CD4-positive, alpha-beta T cell treated with Interleukin-10 for 1 hour (primary cell): ENCODE measurements at places on chromosomes 3 and 15.
A peak's percentile ranks its signal among the peaks of the same experiment; 100 is the strongest.

GRCh38 chr15:81411969-81412633 is 38.1 kb upstream of the TMC3 start:
- no peak for DNase-seq

- peak; percentile 39 for DNase-seq
Measured at GRCh38 chr15:89329329-89330084, 5.1 kb downstream of the POLG start.

DNA sequence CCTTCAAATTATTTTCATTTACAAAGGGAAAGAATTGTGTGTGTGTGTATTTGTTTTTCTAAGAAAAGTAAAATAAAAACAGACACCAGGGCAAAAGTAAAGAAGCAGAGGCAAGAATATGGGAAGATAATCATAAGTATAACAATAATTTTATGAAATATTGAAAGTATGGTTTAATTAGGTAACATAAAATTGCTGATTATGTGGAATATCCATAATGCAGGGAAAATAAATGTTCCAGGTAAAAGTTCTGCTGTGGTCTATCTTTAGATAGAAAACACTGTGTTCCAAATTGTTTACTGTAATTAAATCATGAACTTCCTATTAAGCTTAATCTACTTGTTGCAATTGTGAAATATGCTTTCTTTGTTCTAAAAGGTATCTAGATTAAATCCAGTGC is 25.7 kb upstream of the KCNMB2 start:
- DNase-seq = no peak

GRCh38 chr15:71085809-71086208 is 29.5 kb upstream of the THSD4 start:
- no peak for DNase-seq

DNA sequence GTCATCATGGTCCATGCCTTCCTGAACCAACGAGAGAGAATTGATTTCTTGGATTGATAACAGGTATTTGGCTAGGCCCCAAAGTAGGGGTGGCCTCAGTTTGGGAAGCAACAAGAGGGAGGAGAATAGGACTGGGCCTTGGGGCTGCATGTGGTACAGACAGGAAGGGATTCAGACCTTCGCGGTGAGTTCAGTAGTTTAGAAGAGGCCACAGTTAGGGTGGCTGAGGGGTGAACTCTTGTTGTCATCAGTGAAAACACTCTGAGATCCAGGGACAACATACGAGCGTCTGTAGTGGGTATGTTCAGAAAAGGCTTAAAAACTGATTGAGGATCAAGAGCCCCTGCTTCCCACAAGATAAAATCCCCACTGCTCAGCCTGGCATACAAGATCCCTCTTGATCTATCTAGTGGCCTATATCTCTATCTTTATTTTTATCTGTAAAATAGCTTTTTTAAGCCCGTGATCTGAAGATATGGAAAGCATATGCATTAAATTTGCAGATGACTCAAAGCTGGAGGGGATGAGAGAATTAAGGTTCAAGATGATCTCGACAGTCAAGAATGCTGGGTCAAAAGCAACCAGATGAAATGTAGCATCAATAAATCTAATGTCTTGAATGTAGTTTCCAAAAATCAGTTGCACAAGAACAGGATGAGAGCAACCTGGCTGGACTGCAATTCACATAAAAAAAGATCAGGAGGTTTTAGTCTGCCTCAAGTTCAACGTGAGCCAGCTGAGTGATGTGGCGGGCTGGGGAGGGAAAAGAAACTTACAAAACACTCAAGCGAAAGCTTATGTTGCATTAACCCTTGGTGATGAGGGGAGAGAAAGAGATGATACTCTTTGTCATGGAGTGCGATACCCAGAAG is 221.1 kb upstream of the TLE3 start:
- no peak for DNase-seq

DNA sequence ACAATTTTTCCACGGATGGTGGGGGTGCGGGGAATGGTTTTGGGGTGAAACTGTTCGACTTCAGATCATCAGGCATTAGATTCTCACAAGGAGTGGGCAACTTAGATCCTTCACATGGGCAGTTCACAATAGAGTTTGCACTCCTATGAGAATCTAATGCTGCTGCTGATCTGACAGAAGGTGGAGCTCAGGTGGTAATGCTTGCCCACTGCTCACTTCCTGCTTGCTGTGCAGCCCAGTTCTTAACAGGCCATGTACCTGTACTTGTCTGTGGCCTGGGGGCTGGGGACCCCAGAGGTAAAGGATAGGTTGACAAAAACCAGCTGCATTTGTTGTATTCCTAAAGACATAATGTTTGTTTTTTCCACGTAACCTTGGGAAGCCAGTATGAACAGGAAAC is 16.0 kb downstream of the DZIP3 start:
- DNase-seq = peak; percentile 19

DNA sequence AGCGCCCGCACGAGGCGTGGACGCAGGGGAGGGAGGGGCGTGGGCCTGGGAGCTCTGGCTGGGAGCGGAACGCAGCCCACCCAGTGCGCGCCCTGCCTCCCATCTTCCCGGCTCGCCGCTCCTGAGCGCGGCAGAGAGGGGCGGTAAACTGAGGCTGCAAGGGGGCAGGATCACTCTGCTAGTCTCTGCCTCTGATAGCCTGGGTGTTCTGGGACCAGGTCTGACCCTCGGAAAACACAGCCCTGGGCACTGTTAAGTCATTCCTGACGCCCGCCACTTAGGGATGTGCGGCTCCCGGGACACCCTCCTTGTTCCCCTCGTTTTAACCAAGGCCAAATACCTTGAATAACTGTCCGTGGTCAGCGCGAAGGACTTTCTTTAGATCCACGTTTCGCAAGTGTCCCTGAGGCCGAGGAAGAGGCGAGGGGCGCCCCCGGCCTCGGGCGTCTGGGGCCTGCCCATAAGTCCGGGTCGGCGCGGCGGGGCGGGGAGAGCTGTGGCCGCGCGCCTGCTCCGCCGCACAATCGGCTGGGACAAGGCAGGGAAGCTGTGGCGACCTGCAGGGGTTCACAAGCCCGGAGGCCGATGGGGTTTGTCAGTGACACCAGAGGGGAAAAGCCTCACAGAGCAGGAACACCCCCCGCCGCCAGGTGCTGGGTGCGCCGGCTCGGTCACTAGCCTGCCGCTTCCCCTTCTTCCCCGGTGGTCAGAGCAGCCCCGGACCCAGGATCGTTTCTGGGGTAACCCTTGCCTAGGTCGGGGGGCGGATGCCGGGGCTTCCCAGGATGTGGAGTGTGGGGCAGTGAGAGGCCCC is 1.5 kb downstream of the ITPKA start:
- peak; percentile 40 for DNase-seq

- no peak for DNase-seq
Measured at GRCh38 chr3:117790235-117790987, 1080.8 kb downstream of the TUSC7 start.

DNA sequence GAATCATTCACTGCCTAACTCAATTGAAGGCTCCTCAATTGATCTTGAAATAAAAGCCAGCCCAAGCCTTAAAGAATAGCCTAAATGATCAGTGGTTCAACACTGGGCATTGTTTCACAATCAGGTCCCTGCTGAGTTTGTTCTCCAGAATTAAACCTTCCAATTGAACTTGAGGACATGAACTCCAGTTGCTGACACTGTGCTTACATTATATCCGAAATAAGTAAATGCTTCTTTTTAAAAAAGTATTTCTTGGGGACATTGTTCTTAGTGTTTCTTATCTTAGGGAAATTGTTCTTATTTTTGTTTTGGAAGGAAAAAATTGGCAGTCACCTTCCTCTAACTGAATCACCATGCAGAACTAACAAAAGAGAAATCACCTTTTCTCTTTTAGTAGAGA is 450.2 kb downstream of the RBMS3 start:
- no peak for DNase-seq

DNA sequence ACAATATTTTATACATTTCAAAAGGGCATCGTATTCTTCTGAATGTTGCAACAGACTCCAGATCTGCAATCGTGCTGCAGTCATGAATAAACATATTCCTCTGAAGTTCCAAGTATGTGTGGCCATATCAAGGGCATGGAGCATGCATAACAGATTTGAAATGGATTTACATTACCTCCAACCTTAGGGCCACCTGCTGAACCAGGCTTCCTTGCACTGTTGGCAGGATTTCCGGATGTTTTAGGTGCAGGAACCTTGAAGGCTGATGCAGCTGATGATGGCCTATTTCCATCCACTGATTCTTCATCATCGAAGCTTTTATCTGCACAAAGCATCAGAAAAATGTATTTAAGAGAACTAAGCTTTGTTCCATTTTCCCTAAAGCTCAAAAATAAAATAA is 73.5 kb downstream of the CLASP2 start:
- DNase-seq = no peak

DNA sequence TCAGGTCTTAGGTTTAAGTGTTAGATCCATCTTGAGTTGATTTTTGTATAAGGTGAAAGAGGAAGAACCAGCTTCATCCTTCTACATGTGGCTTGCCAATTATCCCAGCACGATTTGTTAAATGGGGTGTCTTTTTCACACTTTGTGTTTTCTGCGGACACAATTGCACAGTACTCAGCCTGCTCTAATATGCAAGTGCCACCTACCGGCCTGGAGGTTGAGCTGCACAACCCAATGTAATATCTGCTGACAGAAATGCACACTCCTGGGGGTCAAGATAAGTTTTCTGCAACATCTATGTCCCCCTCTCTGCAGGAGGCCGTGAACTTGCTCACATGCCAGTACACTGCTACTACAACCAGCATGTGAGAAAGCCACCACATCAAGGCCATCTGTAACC is 791.9 kb upstream of the ROBO1 start:
- no peak for DNase-seq

- DNase-seq = no peak
Measured at GRCh38 chr15:36696196-36696595, 116.8 kb downstream of the CDIN1 start.

DNA sequence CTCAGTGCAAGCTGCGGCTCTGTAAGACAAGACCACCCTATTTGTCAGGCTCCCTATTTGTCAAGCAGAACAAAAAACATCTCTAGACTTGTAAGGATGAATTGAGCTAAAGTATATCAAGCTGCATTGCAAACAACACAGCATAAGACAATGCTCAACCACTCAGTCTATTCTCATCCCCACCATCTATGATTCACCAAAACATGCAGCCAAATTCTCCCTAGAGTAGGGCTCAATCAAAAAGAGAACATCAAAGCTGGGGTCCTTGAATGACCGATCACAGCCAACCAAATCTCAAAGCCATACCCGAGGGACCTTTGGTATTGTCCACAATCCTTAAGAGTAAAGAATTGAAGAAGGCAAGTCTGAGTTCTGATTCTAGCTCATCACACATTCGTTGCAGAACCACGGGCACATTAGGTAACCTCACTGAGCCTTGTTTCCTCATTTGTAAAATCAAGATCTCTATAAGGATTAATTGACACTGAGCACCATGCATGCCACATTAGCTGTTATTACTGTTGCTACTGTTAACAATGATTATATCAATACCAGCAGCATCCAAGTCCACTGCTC is 31.2 kb downstream of the RFTN1 start:
- no peak for DNase-seq

- DNase-seq = no peak
Measured at GRCh38 chr3:12986031-12986430, 87.2 kb downstream of the IQSEC1 start.

GRCh38 chr3:185866555-185866954 is 41.7 kb upstream of the IGF2BP2 start:
- no peak for DNase-seq

DNA sequence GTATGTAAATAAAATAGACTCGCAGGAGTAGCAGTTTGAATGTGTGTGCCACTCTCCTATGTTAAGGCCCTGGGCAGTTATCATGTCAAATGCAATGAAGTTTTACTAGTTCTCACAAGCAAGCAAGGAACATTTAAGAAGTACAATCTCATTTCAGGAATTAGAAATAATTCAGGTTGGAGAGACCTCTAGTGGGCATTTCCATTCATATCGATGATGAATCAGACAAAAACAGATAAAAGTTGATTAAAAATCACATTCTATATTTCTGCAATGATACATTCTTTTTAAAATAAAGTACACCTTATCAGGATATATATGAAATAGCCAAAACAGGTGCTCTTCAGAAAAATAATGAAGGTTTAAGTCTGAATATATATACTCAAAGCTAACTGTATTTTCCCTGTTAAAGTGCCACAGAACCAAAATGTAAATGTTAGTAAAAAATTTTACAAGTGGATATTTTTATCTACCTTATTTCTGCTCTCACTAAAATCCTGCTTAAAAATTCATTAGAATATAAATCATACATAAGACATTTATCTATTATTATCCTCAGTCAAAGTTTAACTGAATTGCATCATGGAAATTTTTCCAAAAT is 492.4 kb upstream of the FRG2C start:
- DNase-seq = no peak

- no peak for DNase-seq
Measured at GRCh38 chr3:45223889-45224727, 2.0 kb downstream of the TMEM158 start.

- DNase-seq = no peak
Measured at GRCh38 chr3:58628823-58629562, 37.6 kb downstream of the FAM3D start.

- no peak for DNase-seq
Measured at GRCh38 chr3:143612541-143612940, 235.7 kb downstream of the SLC9A9 start.

GRCh38 chr3:188590557-188590956 is 436.6 kb downstream of the LPP start:
- no peak for DNase-seq

- no peak for DNase-seq
Measured at GRCh38 chr3:180762866-180763265, 83.6 kb upstream of the CCDC39 start.

- no peak for DNase-seq
Measured at GRCh38 chr3:181955566-181955965, 243.8 kb downstream of the SOX2 start.

- no peak for DNase-seq
Measured at GRCh38 chr15:79373113-79373512, 59.0 kb upstream of the MINAR1 start.

GRCh38 chr3:28645149-28645548 is 296.5 kb upstream of the AZI2 start:
- DNase-seq = no peak

GRCh38 chr3:155325263-155325835 is 31.9 kb upstream of the STRIT1 start:
- DNase-seq = no peak

GRCh38 chr3:188183452-188183851 is 29.5 kb downstream of the LPP start:
- no peak for DNase-seq

DNA sequence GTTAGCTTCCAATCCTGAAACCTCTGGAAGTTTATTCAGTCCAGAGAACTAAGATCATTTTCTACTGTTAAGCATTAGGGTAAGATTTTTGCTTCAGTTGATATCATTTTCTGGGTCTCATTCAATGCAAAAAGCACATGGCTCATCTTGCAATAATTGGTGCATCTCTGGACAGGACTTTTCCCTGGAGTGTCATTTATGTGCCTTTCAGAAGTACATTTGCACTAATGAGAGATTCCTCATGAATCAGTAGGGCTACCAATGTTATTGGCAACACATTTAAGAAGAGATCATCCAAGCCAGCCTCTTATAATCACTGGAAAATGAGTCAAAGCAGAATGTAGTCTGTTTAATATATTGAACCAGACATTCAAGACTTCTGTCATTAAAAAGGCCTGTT is 224.2 kb upstream of the CHRNA7 start:
- DNase-seq = no peak

GRCh38 chr3:53022647-53023046 is 23.2 kb downstream of the SFMBT1 start:
- DNase-seq = no peak
